WTC11 (cell line): ENCODE measurements at places on chromosomes 4 and X. TPM values are rescaled to one million over a fixed set of nuclear protein-coding genes. Genes with fewer than 3 reads are reported as not detected.
A peak's percentile ranks its signal among the peaks of the same experiment; 100 is the strongest.

DNA sequence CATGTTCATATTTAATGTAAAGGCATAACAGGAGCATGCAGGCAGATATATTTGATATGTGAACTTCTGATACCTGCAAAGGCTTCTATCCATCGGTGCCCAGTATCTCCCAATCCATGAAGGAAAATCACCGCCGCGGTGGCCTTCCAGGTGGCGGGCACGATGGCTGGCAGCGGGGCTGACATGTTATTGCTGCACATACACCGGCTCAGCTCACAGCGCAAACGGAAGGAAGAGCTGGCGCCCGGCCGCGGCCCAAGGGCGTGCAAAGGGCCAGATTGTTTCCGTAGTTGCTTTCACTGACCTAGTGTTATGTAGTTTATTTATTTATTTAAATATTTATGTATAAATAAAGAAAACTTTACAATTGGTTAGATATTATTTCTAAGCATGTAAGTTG, 322.7 kb upstream of the PITX2 start:
- no peaks in the 10 kb centered on the region for H3K4me1 ChIP-seq
- no peaks in the 10 kb centered on the region for H3K27me3 ChIP-seq
- no peak overlapping the region for H3K27ac ChIP-seq
- no peak overlapping the region for H3K4me3 ChIP-seq

GRCh38 chrX:40188573-40189417, 91.0 kb upstream of the BCOR start:
- peaks cover 7% of the 10 kb centered on the region for H3K27me3 ChIP-seq
- DNase-seq, result no peak
- peaks cover 13% of the 10 kb centered on the region for H3K36me3 ChIP-seq

DNA sequence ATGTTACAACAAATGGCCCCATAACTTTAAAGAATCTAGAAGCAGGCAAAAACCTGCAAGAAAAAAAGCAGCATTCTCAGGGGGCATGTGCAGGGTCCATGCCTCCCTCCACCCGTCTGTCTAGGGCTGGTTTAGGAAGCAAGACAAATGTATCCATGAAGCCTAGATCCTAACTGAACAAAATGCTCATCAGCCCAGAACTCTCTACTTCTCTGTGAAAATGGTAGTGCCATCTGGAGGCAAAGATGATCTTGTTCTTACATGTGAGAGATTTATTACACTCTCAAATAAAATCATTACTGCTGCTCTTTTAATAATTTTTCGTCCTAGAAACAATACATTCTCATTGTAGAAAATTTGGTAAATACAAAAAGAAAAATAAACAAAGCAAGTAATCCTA, 26.7 kb downstream of the NR3C2 start:
- H3K27ac ChIP-seq, result no peak overlapping the region
- no peak overlapping the region for H3K4me3 ChIP-seq
- no peak for DNase-seq
- peaks cover 13% of the 10 kb centered on the region for H3K4me1 ChIP-seq
- H3K36me3 ChIP-seq, result no peaks in the 10 kb centered on the region
- H3K27me3 ChIP-seq, result no peaks in the 10 kb centered on the region

DNA sequence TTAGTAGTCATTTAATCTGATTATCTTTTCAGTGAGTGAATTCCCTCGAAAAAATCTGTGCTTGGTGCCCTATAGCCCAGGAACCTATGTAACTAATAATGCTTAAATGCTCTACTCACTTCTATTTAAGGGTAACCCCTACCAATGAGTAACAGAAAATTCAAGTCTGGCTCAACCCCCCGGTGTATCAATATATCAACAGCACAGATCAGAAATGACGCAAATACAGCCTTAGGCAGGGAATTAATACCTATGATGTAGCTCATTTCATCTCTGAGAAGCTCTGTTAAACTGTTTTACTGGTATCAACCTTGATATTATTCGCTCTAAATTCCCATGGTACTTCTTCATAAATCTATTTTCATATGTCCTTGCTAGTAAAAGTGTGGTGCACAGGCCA, 28.6 kb downstream of the PDGFC start:
- H3K27ac ChIP-seq, result no peak overlapping the region; the same call in 1 of the 2 replicates
- DNase-seq, result no peak
- H3K36me3 ChIP-seq, result no peaks in the 10 kb centered on the region
- no peaks in the 10 kb centered on the region for H3K27me3 ChIP-seq
- H3K4me1 ChIP-seq, result peaks cover 22% of the 10 kb centered on the region

GRCh38 chr4:13544606-13545393, 492 bp upstream of the NKX3-2 start:
- H3K4me1 ChIP-seq, result peaks cover 52% of the 10 kb centered on the region
- H3K27ac ChIP-seq, result no peak overlapping the region
- 0 out of 2 replicates have a peak, but pooled peaks cover 3% of the 10 kb centered on the region for H3K36me3 ChIP-seq

GRCh38 chr4:11344916-11345315, 83.8 kb downstream of the HS3ST1 start:
- H3K4me1 ChIP-seq, result peaks cover 2% of the 10 kb centered on the region; the same call in 1 of the 2 replicates
- H3K4me3 ChIP-seq, result no peak overlapping the region
- no peak for DNase-seq
- no peak overlapping the region for H3K27ac ChIP-seq

DNA sequence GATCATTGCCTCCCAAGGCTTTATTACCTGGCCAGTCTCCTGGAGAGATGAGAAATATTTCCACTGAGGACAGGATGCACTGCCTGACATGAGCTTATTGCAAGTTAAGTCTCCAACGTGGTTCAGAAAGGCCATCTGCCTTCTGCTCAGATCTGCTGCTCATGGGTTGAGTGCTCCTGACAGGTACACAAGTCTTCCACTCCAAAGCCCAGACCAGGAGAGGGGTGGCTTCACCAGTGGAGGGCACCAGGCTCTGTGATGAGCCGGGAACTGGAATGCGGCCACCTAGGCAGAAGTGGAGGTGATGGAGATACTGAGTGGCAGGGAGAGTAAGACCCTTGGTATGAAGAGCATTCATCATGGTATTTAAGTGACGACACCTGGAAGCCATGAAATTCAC, 79.5 kb upstream of the IRF2 start:
- no peaks in the 10 kb centered on the region for H3K27me3 ChIP-seq
- H3K27ac ChIP-seq, result no peak overlapping the region
- peak; percentile 21 for DNase-seq
- H3K4me3 ChIP-seq, result no peak overlapping the region
- H3K36me3 ChIP-seq, result no peaks in the 10 kb centered on the region

DNA sequence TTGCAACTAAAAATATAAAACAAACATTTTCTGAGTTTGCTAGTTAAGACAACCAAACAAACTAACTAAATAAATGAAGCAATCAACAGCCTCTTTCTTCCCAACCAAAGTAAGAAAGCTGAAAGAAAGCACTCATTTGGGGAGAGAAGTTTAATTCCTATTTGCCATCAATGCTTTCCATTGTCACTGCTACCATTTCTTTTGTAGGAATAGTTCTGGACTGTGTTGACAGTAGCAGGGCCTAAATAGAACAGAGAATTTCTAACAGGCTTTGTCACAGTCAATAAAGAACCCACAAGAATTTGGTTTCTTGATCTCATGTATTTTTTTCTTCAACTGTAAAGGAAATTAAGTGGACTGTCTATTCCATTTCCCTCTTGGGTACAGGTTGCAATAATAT, 1886.4 kb upstream of the TENM3 start:
- H3K4me1 ChIP-seq, result no peaks in the 10 kb centered on the region
- peaks cover 2% of the 10 kb centered on the region; the same call in 1 of the 2 replicates for H3K27me3 ChIP-seq
- H3K4me3 ChIP-seq, result no peak overlapping the region
- H3K27ac ChIP-seq, result no peak overlapping the region

DNA sequence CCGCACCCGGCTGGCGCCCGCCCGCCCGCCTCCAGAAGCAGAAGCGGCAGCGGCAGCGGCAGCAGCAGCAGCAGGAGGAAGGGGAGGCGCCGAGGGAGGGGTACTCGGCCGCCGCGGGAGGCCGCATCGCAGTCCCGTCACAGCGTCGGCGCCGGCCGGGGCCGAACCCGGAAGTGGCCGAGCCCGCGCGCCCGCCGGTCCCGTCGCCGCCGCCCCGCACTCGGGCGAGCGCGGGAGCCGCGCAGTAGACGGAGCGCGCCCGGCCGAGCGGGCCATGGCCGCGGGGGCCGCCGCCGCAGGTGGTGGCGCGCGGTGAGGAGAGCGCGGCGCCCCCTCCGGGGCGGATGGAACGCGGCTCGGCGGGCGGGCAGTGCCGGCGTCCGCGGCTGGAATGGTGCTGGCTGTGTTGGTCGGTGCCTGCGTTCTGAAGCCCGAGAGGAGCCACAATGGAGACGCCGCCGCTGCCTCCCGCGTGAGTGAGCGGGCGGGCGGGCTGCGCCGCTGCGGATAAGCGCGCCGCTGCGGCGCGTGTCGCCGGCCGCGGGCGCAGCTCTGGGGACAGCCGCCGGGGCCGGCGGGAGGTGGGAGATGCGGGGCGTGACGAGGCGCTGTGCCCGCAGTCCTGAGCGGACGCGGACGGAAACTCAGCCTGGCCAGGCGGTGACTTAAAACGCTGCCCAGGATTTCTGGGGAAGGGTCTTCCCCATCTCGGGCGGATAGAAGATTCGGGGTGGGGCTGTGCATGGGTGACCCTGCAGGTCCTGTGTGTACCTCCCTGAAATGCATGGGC, at the start of gene KLHL2:
Gene KLHL2, plus strand, starts transcription at position 131 of the 790 bp plus-strand sequence. Its CDS starts 316 bp downstream, at position 447.
- peak; percentile 72 for DNase-seq
- peak within 1 kb of the TSS; percentile 88 for H3K4me3 ChIP-seq

DNA sequence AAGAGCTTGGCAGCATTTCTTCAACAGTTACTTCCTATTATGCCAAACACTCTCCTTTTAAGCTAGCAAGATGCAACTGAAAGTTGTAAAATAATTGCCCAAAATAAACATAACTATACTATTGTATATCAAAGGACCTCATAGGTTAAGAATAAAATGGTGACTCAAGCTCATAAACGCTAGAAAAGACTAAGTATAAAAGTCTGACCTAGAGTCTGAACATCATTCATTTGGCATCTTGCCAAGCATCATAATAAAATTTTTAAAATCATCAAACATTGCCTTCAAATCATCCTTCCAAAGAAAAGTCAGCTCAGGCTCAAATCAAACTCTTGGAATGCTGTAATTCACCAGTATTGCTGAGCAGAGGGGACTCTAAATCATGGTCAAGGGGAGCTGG, 281.2 kb downstream of the QDPR start:
- no peaks in the 10 kb centered on the region; the same call in 1 of the 2 replicates for H3K27me3 ChIP-seq
- H3K27ac ChIP-seq, result no peak overlapping the region
- peaks cover 13% of the 10 kb centered on the region for H3K4me1 ChIP-seq
- H3K36me3 ChIP-seq, result no peaks in the 10 kb centered on the region
- H3K4me3 ChIP-seq, result no peak overlapping the region

DNA sequence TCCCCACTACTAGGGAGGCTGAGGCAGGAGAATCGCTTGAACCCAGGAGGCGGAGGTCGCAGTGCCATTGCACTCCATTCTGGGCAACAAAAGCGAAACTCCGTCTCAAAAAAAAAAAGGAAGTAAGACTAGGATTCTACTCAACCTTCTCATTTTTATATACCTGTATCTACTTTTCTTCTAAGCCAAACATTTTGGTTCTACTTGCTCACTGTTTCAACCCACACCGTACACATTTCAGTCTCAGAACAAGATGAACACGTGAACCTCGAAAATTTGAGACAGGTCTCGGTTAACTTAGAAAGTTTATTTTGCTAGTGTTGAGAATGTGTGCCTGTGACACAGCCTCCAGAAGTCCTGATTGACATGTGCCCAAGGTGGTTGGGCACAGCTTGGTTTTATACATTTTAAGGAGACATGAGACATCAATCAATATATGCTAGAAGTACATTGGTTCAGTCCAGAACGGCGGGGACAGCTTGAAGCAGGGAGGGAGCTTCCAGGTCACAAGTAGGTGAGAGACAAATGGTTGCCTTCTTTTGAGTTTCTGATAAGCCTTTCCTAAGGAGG, 3.7 kb downstream of the ADD1 start:
- no peaks in the 10 kb centered on the region for H3K36me3 ChIP-seq
- no peak for DNase-seq

DNA sequence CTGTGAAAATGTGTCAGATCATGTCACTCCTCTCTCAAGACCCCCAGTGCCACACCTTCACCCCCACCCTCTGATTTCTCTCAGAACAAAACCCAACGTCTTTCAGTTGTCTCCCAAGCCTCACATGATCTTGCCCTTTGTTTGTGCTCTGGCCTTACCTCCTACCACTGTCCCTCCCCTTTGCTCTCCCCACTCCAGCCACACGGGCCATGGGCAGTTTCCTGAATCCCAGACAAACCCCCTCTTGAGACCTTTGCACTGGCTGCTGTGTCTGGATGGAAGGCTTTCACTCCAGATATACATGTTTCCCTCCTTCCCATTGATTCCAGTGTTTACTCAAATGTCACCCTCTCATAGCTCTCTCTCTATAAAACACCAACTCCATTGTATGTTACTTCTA, 3.6 kb upstream of the CENPE start:
- no peak overlapping the region for H3K4me3 ChIP-seq
- no peaks in the 10 kb centered on the region for H3K27me3 ChIP-seq
- peaks cover 14% of the 10 kb centered on the region for H3K4me1 ChIP-seq
- H3K36me3 ChIP-seq, result no peaks in the 10 kb centered on the region
- no peak for DNase-seq

- no peak for DNase-seq
- H3K27ac ChIP-seq, result no peak overlapping the region
- H3K4me3 ChIP-seq, result no peak overlapping the region
Measured at GRCh38 chr4:2270341-2271165, 8.6 kb upstream of the MXD4 start.

GRCh38 chr4:140027101-140027500, 126.9 kb downstream of the MAML3 start:
- H3K27ac ChIP-seq, result no peak overlapping the region
- no peaks in the 10 kb centered on the region for H3K27me3 ChIP-seq
- peaks cover 8% of the 10 kb centered on the region; the same call in 1 of the 2 replicates for H3K4me1 ChIP-seq
- H3K4me3 ChIP-seq, result no peak overlapping the region
- no peaks in the 10 kb centered on the region for H3K36me3 ChIP-seq
- no peak for DNase-seq

DNA sequence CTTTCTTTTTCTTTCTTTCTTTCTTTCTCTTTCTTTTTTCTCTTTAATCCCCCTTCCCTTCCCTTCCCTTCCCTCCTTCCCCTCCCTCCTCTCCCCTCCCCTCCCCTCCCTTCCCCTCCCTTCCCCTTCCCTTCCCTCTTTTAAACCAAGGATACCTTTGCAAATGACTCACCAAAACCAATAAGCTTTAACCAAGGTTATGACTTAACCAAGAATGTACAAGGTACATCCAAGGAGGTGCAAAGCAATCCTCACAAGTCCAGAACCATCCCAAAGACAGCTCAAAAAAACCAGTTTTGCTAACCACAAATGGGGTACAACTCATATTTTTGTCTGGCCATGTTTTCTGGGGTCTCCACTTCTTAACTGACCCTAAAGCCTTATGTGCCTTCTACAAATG, 174.7 kb upstream of the PPP1R2C start:
- H3K4me3 ChIP-seq, result no peak overlapping the region
- DNase-seq, result no peak
- no peak overlapping the region for H3K27ac ChIP-seq
- peaks cover 11% of the 10 kb centered on the region; the same call in 1 of the 2 replicates for H3K36me3 ChIP-seq
- H3K27me3 ChIP-seq, result no peaks in the 10 kb centered on the region; the same call in 1 of the 2 replicates

The ELOVL6 gene
- 83.8 to 87.4 TPM (median 84.2 TPM) in 3 replicates for total RNA-seq

The QRFPR gene
- total RNA-seq, result 0.41 to 0.73 TPM (median 0.68 TPM) in 3 replicates

The CCDC110 gene
- 2.1 to 2.9 TPM (median 2.2 TPM) in 3 replicates for total RNA-seq

The ZNF81 gene
- 8.9 to 12.0 TPM (median 11.9 TPM) in 3 replicates for total RNA-seq

The CSN1S1 gene
- total RNA-seq, result not detected in 3 replicates

The EFHC2 gene
- total RNA-seq, result 2.1 to 2.8 TPM (median 2.7 TPM) in 3 replicates

The TEX13C gene
- total RNA-seq, result 0.18 to 0.26 TPM (median 0.25 TPM) in 3 replicates

The TMPRSS11D gene
- not detected in 3 replicates for total RNA-seq
